Cerebellum (tissue), 4 donors: ENCODE measurements at places on chromosomes 11 and 22.

- no peak for DNase-seq
Measured at GRCh38 chr22:37167981-37168647, 18.4 kb upstream of the IL2RB start.

DNA sequence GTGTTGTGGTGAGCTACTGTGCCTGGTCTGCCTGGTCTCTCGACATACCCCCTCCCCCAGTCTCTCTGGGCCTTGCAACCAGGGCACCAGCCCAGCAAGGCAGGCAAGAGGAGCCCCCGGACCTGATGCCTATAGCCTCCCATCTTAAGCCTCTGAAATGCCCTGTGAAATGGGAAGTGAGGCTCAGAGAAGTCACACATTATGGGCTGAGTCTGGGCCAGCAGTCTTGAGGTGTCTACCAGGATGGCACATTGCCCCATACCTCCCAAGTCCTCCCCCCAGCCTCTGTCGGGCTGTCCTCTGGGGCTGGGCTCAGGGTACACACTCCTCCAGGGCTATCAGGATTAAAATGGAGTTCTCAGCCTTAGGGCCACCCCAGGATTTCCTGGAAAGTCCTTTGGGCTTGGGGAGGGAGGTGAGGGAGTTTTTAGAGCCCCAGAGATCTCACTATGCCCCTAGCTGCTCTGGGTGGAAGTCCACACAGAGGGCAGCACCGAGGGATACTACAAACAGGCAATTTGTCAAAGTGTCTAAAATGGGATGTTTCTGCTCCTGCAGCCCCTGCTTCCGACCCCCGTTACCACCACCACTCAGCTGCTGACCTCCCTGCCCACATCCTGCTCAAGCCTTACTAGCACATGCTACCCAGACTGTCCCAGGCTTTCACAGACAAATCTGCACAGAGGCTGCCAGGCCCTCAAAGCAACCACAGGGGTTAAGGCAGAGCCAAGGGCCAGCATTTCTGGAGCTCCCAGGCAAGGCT is 3.1 kb upstream of the SH3BP1 start:
- DNase-seq: no peak

GRCh38 chr22:23200898-23201297 is 20.6 kb downstream of the BCR start:
- no peak for DNase-seq

- DNase-seq: no peak
Measured at GRCh38 chr11:26621132-26621531, 49.1 kb upstream of the MUC15 start.

DNA sequence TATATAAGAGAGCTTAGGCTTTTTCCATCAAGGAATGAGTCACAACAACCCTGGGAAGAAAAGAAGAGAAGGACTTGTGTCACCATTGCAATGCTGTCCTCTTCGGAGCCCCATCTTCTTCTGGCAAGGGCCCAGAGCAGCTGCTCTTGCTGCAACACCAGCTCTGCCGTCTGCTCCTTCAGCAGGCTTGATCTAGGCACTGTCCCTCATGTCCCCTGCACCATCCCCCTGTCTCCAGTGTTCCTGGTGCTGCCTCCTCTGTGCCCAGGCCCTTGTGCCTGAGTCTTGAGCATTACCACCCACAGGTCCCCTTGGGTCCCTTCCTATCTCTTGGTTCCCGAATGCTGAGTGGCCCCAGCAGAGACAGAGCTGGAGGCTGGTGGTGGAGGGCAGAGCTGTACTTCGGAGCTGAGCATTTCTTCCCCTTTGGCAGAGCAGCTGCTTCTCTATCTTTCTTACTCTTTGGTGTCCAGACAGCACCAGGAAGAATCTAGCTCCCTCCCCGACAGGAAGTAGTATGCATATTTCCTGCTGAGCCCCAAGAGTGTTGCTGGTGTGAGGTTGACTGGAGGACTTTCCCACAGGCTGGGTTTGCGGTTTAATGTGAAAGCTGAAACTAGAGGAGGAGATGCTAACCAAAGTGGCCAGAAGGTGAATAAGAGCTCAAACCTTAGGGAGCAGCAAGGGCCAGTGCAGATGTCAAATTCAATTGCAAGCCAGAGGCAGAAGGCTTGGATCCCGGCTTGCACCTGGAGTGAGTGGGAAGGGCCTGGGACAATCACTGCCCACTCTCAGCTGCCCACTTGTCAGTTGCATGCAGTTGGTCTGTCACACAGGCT is 27.8 kb downstream of the WEE1 start:
- DNase-seq: no peak
